ENCODE measurements at places on chromosomes 11 and 22.
A peak's percentile ranks its signal among the peaks of the same experiment; 100 is the strongest.

GRCh38 chr11:47164321-47164720, 12.4 kb downstream of the ARFGAP2 start:
- DNase-seq, result no peak

GRCh38 chr11:131199015-131199280, 171.5 kb upstream of the NTM start:
- no peak for DNase-seq

DNA sequence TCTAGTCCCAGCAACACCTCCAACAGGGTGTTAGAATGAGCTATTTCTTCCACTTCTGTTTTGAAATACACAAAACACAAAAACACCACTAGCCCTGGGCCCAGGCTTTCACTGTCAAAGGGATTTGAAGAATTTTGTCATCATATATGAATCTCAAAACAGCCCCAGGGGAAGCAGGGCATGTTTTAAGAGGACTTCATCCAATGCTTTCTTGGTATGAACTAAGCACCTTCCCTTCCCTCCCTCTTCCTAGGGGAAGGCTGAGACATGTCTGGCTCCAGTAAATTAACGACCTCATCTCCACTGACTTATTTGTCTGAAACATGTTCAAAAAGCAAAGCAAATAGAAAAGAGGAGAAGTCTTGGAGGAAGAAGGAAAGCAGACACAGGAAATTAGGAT, 75.7 kb upstream of the INCENP start:
- peak; percentile 16 for DNase-seq

- no peak for DNase-seq
Measured at GRCh38 chr22:45291061-45291930, 6.5 kb downstream of the UPK3A start.

DNA sequence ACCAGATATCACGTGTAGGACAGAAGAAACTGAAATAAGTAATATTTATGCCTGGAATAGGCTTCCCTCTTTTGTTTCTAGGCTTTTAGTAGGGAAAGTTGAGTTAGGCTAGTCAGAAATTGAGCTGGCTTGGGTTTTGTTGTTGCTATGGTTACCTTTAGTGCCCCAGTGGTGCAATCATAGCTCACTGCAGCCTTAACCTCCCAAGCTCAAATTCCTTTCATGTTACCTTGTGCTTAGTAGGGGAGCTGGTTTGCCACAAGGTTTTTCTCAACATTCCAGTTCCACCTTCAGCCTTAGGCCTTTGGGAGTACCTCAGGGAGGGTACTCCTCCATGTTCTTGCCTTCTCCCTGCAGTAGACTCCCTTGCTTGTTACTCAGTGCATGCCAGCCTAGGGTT, 69.1 kb upstream of the SUSD2 start:
- DNase-seq, result no peak

DNA sequence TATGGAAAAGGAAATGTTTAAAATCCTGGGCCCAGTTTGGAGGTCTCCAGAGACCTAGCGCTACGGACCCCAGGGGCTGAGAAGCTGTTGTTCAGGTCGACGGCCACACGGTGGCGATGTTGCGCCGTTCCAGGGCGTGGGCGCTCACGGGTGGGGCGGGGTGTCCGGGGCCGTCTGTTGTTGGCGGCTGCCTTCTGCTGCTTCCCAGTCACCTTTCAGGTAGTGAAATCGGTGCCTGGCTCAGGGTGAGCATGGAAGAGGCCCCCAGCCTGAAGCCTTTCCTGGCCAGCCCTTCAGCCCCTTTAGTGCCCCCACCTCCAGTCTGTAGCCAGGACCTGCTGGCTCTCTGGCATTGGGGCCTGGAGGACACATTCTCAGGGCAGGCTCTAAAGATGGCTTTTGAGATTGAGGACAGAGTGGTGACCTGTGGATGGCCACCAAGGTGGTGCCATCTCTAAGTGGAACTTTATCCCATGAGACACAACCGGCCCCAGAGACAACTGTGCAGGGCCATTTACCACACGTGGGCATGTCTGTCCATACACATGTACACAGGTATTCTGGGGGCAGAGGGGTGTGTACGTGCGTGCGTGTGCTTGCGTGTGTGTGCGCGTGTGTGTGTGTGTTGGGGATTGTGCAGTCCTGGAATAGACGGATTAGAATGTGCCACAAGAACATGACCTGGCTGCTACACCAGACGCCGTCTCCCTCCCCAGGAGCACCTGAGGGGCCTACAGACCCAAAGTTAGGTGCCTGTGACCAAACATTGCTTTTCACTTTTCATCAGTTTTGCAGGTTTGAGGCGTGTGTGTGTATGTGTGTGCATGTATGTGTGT, 53.8 kb downstream of the ST14 start:
- DNase-seq, result no peak

- no peak for DNase-seq
Measured at GRCh38 chr22:23574371-23574811, 5.7 kb downstream of the IGLL1 start.

DNA sequence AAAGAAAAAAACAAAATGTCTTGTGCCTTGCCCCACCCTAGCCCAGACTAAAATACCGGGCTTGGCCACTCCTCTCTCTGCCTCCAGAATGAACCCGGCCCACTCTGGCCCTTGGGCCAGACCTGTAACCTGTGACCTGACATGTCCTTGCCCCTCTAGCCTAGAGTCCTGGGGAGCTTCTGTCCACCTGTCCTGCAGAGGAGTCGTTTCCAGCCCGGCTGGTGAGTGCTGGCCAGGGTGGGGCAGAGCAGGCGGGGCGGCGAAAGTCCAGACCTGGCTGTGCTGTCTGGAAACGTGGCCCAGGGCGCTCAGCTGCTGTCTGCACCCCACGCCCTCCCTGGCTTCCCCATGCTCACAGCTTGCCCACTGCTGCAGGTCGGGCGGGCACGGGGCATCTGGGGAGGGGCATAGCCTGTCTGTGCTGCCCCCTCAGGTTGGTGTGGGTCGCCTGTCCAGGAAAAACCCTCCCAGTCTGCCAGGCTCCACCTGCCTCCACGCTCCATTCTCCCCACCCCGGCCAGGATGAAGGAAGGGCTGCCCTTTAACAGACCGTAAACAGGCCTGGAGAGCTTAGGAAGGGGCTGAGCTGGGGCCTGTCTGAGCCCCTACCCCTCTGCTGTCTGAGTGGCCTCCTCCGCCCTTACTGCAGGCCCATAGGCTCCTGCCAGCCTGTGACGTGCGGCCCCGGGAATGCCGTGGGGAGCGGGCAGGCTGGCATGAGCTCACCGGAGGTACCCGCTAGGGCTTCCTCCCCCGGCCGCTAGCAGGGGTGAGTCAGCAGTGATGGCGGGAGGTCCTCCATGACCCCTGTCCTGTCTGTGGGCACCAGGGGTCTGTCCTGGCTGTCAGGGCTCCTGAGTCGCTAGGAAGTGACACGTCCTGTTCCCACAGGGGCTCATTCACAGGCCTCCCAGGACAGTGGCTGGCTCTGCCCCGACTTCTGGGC, 1.9 kb downstream of the CD151 start:
- no peak for DNase-seq

DNA sequence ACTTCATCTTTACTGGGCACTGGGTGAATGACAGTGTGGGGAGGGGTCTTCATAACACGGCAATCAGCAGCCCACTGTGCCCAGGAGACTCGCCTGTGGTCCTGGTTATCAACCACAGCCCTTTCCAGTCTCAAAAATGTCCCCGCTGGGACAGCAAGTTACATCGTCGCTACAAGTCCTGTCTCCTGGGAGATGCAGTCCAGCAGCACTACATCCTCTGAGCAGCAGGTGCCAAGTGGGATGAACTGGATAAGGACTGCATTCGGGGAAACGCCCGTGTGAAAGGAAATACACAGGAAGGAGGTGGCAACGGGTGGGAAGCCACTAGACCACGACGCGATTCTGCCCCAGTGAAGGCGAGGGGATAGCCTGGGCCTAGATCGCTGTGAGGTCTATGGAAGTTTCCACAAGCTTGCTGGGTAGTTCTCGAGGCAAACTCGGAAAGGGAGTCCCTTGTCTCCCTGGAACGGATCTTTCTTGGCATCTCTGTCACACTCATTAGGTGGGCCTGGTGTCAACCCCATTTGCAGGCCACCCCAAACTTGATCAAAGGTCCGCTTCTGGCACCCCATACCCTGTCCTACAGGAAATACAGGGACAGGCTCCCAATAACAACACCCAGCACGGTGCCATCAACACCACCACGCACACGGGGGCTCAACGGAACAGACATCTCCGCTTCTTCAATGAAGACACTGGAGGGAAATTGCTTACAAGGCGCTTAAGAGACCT, 4.4 kb downstream of the ASCL2 start:
- DNase-seq, result no peak

DNA sequence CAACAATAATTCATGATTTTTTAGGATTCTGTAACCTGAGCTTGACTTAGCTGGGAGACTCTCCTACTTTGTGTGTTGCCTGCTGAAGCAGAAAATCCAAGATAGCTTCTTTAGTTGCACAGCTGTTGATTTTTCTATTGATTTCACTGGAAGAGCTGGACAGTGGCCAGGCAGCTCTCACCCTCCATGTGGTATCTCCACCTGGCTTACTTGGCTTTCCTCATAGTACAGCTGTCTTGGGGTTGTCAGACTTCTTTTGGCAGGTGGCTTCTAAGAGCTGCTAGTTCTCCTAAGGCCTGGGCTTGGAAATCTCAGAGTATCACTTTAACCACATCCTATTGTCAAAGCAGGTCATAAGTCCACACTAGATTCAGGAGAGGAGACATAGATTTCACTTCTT, 130.8 kb upstream of the SPON1 start:
- DNase-seq, result no peak

DNA sequence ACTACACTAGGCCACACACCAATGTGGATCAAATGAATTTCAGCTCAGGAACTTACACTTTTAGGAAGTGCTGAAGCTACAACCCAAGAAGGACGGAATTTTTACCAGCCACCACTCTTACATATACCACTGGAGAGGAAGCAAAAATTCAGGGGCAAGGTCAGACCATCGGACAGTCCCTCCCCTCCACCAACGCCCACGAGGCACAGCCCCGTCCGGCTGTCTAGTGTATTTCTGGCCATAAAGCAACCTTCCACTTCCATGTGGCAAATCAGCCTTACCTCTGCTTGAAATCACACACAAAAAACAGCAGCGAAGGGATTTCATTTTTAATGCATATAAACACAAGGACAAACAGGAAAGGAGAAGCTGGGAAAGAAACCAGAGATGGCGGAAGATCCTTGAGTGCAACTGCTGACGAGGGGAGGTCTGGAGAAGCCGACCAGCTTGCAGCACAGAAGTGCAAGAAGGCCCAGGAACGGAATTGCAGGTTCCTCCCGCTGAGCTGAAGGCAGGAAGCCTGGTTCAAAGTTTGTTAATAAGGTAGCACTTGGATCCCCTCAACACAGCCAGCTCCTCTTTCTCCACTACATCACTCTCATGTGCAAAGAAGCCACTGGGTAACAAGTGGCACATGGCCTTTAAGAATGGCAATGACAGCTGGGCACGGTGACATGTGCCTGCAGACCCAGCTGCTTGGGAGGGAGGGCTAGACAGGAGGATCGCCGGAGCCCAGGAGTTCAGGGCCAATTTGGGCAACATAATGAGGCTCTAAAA, 71.5 kb downstream of the SHANK2 start:
- DNase-seq, result no peak

DNA sequence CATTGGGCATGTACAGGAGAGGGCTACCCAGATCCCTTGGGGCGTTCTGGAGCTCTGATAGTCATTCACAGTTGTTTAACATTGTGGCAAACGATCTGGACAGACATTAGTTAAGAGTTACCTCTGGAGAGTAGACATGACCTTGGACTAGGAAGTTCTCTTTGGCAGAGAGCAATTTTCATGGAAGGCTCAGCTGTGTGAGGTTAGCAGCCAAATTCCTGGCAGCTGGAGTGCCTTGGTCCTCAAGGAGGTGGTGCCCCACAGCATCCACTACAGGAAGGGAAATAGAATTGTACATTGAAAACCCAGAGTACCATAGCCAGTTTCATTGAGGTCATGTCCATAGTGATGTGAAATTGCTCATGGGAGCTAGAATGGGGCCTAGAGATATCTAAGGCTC, 82.8 kb downstream of the BLID start:
- DNase-seq, result no peak

GRCh38 chr11:12281571-12282478, 95.5 kb upstream of the PARVA start:
- peak; percentile 45 for DNase-seq

GRCh38 chr11:75350743-75351540, 519 bp downstream of the ARRB1 start:
- DNase-seq, result no peak

DNA sequence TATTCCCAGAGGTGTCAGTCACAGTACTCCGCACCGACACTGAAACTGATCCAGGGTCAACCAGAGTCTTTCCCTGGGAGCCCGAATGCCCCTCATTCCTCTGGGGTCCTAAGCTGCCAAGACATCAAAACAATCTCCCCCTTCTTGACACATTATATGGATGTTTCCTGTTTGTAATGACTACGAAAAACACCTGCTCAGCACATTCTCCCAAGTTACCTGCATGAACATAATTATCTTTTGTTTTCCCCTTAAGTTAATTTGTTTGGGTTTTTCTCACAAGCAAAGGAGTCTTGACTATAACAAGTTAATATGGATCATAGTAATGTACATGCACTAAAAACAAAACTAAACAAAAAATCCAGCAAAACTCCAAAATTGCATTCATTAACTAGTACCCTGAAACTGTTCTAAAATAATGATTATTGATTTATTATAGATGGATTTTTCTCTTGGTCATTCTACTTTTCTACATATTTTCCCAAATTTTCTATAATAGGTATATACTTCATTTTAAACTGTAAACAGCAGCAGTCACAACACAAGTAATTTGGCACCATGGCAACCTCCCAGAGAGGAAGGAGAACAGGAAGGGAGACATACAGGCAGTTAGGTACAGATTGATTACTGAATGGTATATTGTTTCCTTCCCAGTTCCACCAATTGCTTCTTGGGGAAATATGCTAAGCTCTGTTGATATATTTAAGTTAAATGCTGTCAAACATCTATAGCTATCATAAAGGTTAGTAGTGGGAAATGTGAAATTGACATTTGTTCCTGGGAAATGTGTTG, 631.5 kb downstream of the METTL15 start:
- no peak for DNase-seq

DNA sequence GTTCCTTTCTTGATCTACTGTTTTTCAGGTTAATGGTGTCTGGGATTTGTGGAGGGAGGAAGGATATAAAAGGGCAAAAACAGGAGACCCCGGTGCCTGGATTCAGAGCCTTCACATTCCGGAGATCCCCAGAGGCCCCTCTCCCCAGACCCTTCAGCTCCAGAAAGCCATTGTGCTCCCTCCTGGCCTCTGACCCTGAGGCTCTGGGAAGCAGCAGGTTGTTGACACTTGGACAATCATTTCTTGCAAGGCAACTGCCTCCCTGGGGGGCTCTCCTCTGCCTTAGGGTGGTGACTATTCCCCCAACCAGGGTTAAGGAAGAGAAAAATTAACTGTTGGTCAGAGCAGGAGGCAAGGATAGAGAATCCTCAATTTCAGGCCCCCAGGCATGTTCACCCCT, 86.9 kb upstream of the NNMT start:
- no peak for DNase-seq

DNA sequence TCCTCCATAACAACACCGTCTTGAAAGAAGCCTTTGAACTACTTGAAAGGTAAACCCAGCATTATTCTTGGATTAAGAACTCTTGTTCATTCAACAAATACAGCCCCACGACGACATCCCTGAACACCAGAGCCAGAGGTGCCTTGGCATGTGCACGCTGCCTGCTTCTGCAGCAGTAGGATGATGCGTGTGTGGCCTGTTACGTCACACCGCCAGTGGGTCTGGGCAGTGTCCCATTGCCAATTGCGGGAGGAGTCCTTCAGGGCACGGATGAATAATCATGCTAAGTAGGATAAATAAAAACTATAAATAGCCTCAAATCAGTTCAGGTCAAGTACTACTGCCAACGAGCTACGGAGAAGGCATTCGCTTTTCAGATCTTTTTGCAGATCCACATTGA, 380.5 kb downstream of the SHANK2 start:
- DNase-seq, result no peak
